ENCODE measurements at places on chromosomes 1 and 21.

DNA sequence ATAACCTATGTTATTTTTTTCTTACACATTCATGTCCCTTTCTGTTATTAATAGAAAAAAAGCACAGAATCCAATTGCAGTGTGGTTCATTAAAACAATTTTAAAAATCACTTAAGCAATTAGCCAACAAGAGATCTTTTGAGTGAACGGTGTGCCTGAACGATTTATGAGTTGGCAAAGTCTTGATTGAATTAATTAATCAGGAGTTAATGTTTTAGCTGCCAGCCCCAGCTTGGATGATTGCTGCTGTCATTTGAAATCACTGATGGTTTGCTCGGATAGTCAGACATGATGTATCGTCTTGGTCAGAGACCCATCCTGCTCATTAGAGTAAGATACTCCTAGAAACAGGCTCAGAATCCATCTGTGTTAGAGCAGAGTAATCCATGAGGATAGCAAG is 158.3 kb upstream of the GALNT2 start:
- no peak for DNase-seq

GRCh38 chr1:150753416-150753815 is 12.2 kb downstream of the CTSS start:
- DNase-seq = no peak

DNA sequence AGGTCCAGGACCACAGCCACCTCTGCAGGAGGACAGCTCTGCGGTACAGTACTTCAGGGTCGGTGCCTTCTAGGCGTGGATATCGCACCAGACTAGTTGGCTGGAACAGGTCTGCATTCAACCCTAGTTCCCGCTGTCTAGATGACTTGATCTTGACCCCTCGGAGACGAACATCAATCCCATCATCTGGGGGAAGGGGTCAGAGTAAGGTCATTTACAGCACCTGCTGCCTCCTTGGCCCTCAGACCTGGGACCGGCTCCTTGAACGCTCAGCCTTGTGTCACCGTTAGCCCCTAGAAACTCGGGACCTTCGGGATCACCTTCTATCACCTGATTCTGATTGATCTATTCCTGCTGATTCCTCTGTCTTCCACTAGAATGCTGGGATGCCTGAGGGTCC is 2.6 kb downstream of the HECTD3 start:
- DNase-seq = no peak

DNA sequence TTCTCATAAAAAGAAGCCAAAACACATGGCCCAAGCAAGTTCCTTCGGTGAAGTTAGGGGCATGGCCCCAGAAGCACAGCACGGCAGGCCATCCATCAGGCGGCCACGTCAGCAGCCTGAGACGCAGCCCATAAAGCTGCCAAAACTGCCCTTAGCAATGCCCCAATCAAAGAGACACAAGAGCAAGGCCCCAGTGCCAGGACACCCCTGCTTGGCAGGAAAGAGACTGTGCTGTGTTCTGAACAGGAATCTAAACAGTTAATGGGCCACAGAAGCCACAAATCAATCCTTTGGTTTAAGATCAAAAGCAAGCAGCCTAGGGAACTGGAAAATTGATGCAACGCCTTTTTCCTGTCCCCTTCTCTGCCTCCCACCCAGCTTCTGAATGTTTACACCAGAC is 497.0 kb upstream of the USP24 start:
- no peak for DNase-seq

- no peak for DNase-seq
Measured at GRCh38 chr21:29637134-29637533, 302.7 kb downstream of the GRIK1 start.

GRCh38 chr1:81912383-81912782 is 111.6 kb downstream of the ADGRL2 start:
- DNase-seq = no peak

DNA sequence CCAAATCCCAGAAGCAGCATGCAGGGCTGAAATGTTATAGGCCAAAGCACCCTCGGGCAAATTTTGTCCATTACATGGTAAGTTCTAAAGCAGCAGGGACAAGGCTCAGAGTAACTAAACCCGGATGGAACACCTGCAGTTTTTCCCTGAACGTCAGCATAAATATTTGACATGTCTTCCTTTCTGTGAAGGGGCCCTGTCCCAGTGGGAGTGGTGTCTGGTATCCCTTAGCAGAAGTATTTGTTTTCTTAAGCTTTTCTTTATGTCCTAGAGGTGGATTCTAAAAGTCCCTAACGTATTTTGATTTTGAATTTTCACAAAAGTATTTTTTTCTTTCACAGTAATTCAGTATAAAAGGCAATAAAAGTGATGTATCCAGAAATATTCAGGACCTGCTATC is 223.9 kb downstream of the ST6GALNAC3 start:
- DNase-seq = no peak

Data from activated CD4-positive, alpha-beta T cell treated with anti-CD3 and anti-CD28 coated beads, Interleukin-2, amount 50 U/mL, for 16 hours (primary cell).